Gastroesophageal sphincter (tissue), 4 donors: ENCODE measurements at places on chromosomes 2 and 18.

DNA sequence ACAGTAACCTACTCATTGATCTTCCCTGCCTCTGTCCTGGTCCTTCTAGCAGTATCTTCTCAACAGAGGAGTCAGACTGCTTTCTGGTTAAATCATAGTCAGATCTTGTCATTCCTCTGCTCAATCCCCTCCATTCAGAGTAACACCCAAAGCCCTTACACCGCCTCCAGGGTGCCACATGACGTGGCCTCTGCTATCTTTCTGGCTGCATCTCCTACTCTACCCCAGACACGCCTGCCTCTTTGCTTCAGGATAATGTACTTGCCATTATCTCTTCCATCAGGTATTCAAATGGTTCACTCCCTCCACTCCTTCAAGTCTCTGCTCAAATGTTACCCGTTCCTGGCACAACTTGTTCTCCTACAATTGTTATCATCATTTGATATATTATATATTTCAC lies 36.3 kb upstream of the ACVR2A start:
- no peak for ATAC-seq

DNA sequence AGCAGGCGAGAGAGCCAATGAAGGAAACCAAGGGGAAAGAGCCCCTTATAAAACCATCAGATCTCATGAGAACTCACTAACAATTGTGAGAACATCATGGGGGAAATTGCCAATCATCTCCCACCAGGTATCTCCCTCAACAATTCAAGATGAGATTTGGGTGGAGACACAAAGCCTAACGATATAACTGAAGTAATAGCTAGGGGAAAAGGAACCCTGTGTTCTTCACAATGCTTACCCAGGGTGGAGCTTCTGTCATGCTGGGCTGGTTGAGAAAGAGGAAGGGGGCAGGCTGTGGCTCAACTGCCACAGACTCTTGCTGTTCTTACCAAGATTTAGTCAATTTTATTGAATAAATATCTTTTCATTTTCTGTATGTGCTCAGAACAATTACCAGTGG lies 392.1 kb upstream of the HS6ST1 start:
- ATAC-seq: no peak

GRCh38 chr2:59047373-59047995 lies 806.4 kb upstream of the FANCL start:
- ATAC-seq: no peak

DNA sequence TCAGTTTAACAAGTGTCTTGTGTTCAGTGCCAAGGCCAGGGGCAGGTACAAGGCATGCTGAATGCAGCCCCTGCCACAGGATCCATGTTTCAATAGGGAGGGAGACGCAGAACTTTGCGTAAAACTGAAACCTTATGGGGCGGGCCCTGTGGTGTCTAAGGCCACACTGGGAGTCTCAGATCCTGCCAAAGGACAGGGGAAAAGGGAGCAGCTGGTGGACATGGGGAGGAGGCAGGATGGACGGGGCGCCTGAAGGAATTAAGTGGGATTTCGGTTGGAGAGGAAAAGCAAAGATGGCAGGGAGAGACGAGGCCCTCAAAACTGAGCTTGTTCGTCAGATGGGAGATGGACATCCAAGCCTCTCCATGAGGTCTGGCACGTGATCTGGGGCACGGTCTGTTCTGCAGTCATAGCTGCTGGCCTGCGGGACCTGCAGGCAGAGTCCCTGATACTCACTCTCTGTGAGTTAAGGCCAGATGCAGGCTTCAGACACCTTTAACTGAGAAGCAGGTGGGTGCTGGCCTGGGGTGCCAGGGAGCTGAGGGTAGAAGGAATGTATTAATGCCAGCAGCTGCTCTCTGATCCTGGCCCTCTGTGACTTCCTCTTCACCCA lies 48.8 kb downstream of the TCF7L1 start:
- ATAC-seq: no peak

GRCh38 chr2:8247905-8248622 lies 433.8 kb upstream of the ID2 start:
- ATAC-seq: peak; percentile 41

DNA sequence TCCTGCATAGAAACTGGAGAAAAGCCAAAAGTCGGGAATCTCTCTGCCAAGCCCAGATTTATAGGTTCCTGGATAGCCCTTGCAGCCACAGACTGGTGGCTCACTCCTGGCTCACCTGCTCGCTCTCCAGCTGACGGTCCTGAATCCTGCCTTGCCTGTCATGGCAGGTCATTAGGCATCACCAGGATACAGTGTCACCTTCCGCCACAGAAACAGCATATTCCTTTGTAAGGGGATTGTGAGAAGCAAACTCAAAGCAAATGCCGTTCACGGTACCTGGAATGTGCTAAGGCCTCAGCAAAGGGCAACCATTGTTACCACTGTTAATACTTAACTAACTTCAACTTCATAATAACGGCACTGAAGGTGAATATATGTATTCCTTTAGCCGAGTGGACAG lies 57.1 kb upstream of the GPR45 start:
- ATAC-seq: no peak

GRCh38 chr2:222459983-222460382 lies 35.6 kb downstream of the SGPP2 start:
- ATAC-seq: no peak

- ATAC-seq: no peak
Measured at GRCh38 chr2:26542194-26542455, 64.2 kb upstream of the OTOF start.

DNA sequence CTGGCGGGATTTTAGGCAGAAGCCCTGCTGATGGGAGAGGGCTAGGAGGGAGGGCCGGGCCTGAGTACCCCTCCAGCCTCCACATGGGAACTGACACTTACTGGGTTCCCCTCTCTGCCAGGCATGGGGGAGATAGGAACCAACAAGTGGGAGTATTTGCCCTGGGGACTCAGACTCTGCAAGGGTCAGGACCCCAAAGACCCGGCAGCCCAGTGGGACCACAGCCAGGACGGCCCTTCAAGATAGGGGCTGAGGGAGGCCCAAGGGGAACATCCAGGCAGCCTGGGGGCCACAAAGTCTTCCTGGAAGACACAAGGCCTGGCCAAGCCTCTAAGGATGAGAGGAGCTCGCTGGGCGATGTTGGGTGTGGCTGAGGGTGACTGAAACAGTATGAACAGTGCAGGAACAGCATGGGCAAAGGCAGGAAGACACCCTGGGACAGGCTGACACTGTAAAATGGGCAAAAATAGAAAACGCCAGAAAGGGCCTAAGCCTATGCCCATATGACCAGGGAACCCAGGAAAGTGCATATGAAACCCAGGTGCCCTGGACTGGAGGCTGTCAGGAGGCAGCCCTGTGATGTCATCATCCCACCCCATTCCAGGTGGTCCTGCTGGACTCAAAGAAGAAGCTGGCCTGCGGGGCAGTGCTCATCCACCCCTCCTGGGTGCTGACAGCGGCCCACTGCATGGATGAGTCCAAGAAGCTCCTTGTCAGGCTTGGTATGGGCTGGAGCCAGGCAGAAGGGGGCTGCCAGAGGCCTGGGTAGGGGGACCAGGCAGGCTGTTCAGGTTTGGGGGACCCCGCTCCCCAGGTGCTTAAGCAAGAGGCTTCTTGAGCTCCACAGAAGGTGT lies 8.5 kb downstream of the PROC start:
- ATAC-seq: no peak

DNA sequence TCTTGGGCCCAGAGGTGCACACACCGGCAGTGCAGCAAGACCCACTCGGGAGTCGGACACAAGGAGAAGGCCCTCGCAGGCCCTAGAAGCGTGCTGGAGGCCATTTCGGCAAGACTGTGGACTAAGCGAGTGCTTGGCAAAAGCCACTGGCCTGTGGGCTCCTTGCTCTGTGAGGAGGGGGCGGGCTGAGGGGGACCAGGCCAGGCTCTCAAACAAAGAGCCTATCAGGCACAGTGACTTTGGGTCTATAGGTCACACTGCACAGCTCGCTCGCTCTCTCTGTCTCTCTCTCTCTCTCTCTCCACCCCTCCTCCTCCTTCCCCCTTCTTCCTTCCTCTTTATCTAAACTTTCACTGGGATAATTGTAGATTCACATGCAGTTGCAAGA lies 23.6 kb upstream of the ZCCHC2 start:
- no peak for ATAC-seq

DNA sequence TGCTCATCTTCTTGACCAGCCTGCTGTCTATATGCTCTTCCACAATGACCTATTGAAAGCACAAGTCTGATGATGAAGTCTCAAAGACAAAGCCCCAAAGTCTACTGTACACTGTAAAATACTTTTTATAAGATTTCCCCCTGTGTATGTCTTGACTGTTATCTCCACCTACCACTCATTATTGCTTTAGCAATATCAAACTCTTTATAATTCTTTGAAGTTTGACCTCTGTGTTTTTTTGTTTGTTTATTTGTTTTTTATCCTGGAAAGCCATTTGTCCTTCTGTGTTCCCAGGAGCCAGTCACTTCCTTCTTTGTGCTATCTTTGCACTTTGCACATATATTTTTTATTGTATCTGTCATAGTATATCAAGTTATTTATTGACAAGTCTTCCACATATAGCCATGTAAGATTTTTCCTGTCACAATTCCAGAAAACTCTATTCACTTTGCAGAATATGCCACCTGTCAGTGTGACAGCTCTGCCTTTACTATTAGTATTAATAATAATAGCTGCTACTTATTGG lies 66.3 kb downstream of the RND3 start:
- ATAC-seq: no peak

DNA sequence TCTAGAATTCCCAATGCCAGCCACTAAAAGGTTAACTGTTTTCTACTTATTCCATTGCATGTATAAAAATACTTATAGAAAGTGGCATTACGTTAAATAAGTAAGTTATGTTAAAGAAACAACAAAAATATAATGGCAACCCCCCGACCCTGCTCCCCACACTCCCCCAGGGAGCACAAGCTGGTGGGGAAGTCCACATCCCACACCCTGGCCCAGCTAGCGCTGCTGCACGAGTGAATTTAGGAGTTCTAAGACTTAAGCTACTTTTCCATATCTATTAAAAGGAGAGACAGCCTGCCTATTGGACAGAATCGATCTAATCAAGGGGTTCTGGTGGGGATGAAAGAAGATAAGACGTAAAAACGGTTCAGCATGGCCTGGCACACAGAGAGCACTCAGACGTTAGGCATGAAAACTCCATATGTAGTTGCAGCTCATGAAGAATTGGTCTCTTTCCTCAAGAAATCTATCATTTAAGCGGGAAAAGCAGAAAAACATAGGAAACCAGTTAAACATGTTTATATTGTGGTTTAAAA lies 16.6 kb downstream of the HJURP start:
- ATAC-seq: no peak

DNA sequence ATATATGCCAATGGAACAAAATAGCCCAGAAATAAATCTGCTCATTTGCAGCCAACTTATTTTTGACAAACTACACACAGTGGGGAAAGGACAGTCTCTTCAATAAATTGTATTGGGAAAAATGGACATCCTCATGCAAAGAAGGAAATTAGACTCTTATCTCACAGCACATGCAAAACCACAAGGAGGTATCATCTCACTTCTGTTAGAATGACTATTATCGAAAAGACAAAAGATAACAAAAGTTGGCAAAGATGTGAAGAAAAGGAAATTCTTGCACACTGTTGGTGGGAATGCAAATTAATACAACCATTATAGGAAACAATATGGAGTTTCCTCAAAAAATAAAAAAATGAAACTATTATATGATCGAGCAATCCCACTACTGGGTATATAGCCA lies 16.3 kb upstream of the WDR75 start:
- no peak for ATAC-seq
